ENCODE measurements at places on chromosomes 11 and 22.

DNA sequence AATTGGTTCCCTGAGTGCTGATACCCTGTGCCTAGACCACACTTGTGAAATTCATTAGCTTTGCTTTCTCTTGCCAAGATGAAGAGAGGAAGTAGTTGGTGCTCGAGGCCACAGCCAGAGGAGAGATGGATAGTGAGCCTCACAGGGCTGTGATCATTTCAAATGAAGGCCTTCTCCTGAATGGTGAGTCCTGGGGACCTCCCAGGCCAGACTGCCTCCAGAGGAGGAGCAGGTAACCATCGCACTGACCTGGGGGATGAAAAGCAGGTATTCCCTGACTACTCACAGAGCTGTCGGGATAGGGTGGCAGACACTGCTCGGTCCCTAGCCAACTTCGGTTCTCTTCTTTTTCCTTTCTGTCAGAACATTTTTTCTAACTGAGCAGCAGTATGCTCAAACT is 4.8 kb upstream of the FXYD6 start:
- no peak for DNase-seq

DNA sequence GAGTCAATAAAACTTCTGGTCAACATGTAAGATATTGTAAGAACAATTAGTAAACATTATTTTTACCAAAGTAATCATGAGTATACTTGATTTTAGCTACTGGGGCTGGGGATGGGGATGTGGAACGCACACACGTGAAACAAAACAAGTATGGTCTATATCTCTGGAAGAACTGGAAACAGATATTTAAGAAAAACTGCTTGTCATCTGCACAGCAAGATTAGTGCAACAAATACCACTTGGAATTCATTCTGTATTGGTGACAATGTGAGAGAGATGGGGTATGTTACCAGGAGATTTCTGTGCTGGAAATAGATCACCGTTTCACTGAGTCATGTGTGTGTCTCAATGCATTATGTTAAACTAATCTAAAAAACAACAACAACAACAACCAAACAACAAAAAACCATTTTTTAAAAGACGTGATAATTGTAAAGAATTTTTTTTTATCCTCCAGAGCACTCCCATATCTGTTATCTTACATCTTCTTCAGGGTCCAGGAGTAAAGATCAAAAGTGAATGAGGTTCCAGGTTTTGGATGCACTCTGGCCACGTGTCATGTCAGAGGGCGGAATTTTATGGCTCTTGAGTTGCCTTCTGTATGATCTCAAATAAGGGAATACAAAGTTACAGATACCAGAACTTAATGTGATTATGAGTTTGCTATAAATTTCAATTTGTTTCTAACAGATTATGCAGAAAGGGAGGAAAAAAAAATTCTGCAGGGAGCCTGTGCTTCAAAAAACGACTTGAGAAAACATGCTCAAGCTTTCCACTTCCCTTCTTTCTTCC is 153.0 kb downstream of the BBOX1 start:
- DNase-seq: no peak

DNA sequence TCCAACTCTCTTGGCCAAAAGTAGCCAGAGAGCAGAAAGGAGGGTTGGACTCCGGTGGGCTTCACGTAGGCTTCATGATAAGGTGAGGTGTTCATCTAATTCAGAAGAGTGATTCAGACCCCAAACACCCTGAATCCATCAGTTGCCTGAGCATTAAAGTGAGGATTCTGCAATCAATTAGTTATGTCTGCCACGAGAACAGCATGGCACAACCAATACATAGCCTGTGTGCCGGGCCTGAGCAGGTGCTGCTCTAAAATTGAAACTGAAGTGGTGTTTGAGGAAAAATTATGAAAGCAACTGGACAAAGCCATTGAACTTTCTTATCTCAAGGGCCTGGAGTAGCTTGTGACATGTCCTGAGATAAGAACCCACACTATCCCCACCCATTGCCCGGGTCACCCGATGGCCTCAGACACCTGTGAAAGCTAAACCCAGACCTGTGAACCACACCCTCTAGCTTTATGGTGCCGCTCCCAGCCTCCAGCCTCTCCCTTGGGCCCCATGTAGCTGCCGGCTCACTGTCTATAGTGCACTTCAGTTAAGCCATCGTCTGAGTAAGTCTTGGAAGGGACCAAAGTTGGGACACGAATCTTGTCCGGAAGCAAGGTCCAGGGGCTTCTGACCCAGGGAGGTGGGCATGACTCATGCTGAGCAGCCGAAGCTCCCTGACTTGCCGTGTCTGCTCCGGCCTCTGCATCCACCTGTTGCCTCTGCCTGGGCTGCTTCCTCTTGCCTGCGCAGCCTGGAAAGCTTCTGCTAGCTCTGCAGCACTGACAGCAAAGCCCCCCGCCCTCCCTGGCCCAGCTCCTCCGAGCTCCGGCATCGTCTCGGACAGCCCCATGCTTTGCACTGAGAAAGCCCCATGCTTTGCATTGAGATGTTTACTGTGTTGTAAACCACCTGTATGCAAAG is 5.7 kb upstream of the MYEOV start:
- DNase-seq: no peak

DNA sequence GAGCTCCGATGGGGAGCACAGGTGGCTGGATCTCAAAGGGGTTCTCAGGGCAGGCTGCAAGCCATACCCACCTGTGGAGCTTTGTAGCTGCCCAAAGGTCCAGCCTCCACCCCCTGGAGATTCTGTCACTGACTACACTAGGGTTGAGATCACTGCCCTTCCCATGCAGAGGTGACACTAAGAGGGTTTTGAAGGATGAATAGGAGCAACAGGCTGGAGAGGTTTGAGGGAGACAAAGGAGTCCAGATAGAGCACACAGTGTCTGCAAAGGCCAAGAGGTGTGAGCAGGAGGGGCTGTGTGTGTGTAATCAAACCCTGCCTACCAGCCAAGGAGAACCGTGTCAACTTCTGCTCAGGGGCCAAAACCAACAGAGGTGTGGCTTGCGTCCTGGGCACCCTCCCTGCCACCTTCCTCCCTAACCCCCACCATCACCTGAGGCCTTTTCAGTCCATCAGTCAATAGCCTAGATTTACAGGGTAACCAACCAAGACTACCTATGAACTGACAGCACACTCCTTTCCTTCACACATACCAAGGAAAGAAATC is 43.0 kb upstream of the WNT11 start:
- DNase-seq: no peak

DNA sequence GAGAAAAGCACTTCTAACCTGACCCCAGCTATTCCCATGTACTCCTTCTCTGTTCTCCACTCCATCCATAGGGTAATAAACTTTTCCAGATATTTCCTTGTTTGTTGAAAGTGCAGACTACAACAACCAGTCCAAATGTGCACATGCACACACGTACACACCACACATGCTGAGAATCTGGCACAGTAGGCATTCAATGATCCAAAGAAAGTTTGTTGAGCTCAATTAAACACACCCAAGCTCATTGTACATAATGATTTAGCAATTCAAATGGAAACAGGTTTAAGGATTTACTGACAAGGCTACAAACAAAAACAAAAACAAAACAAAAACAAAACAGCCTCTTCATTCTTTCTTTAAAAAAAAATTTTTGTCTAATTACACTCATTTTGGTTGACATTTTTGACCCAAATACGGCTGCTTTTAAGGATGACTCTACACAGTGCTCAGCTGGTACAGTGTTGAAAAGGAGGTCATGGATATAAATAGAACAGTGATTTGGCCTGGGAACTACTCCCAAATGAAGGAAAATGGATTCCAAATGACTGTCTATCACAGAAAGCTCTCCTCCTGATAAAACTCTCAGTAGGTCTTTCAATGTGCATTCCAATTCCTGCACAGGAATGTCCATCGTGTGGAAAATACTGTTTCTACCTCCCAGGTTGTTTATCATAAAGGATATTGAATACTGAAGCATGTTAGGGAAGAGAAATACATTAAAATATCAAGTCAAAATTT is 232.2 kb downstream of the GUCY1A2 start:
- no peak for DNase-seq

- no peak for DNase-seq
Observed at GRCh38 chr11:107710301-107710700, 1.6 kb downstream of the SLN start.

- peak; percentile 82 for DNase-seq
Observed at GRCh38 chr22:47154621-47155081, 392.2 kb downstream of the TBC1D22A start.

GRCh38 chr22:24542641-24543040 is 12.3 kb downstream of the GUCD1 start:
- no peak for DNase-seq

DNA sequence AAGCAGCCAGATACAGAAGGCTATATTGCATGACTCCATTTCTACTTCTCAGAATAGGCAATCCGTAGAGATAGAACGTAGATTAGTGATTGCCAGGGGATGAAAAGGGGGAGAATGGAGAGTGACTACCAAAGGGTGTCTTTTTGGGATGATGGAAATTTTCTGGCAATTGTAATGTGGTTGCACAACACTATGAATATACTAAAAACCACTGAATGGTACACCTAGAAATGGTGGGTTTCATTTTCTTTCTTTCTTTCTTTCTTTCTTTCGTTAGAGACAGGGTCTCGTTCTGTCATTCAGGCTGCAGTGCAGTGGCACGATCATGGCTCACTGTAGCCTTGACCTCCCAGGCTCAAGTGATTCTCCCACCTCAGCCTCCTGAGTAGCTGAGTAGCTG is 54.4 kb downstream of the BID start:
- no peak for DNase-seq

GRCh38 chr11:472272-472671 is 22.2 kb downstream of the PTDSS2 start:
- DNase-seq: no peak

DNA sequence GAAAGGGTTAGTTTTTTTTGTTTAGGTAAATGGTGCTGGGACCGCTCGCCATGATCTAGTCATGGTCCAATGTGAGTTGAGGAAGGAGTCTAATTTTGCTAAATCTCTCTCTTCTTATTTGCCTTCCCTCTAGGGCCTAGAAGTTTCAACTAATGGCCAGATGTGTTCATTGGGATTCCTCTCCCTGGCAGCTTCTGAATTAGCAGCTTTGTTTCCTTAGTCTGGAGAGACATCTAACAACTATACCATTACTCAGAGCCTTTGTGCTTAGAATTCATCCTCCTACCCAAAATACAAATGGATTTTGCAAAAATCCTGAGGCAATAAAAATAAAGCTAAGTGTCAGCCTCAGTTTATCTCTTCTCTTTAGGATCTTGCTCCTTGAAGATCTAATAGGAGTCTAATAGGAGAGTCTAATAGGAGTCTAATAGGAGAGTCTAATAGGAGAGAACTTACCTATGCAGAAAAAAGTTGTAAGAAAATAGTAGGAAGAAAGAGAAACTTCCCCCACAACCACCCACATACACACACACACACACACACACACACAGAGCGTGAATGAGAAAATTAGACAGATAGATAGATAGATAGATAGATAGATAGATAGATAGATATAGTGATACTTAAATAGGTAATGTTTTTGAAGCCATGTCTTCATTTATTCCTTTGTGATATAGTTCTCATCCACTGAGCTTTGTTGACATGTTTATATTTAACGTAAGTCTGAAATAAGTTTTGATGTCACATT is 980.5 kb upstream of the CNTN5 start:
- DNase-seq: no peak

DNA sequence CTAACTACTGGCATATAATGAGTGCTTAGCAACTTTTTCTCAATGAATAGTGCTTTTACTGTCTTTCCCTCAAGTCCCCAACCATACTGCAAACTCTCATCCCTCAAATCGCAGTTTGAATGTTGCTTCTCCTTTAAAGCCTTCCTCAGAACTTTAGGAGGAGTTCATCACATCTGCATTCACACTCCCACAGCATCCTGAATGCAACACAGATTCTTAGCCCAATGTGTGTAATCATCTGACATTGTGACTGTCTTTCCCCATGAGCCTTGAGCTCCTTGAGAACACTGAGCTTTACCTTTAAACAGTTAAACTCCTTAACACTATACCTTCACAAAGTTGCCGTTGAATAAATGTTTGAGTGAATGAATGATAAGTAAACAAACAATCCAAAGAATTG is 81.7 kb upstream of the FAM181B start:
- no peak for DNase-seq

DNA sequence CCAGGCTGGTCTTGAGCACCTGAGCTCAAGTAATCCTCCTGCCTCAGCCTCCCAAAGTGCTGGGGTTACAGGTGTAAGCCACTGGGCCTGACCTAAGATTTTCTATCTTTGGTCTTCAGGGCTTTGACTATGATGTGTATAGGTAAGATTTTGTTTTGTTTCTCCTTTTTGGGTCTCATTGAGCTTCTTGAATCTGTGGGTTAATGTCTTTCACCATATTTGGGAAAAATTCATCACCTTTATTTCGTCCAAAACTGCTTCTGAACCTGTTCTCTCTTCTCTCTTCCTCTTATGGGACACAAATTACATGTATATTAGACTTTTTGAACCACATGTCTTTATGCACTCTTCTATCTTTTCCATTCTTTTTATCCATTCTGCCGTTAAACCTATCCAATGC is 100.4 kb downstream of the OSBP2 start:
- no peak for DNase-seq

Measured in IMR-90 (cell line).